ENCODE measurements at places on chromosomes 4 and X.

DNA sequence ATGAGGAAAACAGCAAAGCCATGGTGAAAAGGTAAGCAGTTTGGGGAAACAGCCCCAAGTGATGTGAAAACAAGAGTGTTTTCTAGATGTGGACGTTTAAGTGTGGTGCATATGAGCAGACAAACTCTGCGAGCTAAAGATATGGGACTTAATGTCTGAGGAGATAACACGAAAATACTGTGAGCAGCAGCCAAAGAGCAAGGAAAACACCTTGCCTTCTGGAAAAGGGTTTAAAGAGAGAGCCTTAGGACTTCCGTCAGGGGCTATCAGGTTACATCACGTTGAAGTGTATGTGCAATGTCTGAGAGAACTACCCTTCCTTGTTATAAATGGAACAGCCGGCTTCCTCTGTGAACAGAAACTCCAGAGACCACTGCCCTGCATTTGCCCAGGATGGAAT is 54.2 kb downstream of the LEF1 start:
- DNase-seq: no peak

- DNase-seq: peak; percentile 25
Observed at GRCh38 chr4:81040012-81040659, 9.6 kb downstream of the BMP3 start.

DNA sequence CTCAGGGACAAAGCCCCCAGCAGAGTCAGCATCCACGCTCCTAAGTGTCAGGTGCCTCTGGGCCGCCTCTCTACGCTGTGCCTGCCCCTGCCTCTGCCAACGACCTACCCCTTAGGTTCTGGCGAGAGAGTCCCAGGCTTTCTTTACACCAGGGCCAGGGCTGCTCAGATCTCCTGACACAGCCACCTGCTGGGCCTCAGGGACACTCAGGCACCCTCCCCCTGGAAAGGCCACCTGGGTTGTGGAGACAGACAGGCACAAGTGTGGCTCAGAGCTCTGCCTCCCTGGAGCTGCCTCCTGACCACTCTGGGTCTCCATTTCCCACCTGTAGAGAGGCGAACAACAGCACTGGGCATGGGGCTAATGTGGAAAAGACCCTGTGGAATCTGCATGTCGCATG is 90.0 kb upstream of the ADRA2C start:
- no peak for DNase-seq

DNA sequence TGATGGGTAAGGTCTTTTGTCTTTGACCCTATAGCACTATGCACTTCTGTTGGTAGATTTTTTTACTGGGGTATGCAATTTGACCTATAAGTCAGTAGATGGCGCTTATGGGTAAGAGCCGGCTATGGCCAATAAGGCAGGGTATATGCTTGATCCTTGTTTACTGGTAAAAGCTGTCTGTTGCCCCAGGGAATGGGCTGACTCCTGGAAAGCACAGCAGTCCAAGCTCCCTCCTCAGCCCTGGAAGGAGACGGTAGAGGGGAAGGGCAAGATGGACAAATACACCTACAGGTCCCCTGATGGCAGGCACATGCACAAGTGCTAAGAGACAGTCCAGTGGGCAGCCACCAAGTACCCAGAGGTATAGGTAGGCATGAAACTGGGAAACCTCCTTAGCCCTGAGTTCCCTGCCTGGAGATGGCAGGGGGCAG is 63.7 kb downstream of the ADAMTS3 start:
- DNase-seq: peak; percentile 32

DNA sequence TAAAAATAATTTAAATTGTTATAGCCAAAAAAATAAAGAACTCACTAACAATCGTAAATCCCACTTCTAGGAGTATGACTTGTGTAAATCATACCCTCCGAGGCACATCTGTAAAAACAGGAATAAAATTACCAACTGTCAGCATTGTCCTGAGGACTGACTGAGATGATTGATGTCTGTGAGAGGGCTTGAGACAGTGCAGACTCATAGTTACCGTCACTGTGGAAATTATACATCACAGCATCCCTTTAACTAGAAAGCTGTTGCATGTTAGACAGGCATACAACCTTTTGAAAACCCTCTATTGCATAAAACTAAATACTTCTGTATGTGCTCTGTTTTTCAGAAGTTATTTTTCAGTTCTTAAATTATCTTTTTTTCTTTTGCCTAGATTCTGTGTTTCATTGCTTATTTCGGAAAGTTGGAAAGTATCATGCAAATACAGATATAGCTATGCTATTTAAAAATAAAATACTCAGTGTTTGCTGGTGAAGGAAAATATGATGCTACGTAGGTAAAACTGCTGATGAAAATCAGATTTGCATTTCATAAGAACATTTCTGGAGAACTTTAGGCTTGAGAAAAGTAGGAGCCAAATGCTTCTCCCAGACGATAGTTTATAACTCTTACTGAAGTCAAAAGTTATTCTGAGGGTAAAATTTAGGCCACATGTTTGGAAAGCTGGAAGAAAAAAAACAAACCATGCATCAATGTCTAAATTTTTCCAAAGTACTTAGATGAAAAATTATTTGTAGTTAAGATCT is 13.6 kb upstream of the RBPJ start:
- DNase-seq: no peak

- no peak for DNase-seq
Observed at GRCh38 chr4:144575181-144575580, 70.8 kb upstream of the HHIP start.

DNA sequence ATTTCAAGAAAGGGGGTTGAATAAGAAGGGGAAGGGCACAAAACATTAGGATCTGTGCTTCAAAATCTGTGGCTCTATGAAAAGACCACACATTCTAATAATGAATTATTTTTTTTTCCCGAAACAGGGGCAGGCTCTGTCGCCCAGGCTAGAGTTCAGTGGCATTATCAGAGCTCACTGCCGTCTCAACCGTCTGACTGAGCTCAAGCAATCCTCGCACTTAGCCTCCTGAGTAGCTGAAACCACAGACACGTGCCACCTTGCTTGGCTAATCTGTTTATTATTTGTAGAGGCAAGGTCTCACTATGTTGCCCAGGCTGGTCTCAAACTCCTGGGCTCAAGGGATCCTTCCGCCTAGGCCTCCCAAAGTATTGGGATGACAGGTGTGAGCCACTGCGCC is 33.4 kb downstream of the ACSL1 start:
- no peak for DNase-seq

GRCh38 chr4:30073011-30073710 is 647.0 kb upstream of the PCDH7 start:
- no peak for DNase-seq

GRCh38 chrX:40265936-40266335 is 168.2 kb upstream of the BCOR start:
- no peak for DNase-seq

DNA sequence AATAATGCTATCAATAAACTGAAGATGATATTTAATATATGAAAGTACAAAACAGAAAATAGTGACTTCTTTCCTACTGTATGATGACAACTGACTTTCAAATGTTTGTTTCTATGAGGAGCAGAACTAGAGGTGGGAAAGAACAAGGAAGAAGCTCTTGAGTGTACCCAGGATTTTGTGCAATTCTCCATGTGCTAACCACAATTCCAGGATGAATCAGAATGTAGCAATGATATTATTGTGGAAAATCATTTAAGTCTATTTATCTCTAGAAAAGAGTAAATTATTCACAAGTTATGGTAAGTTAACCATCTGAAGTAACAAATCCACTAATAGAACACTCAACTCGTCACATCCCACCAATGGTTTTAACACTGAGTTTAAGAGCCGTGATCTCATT is 324.1 kb upstream of the EMCN start:
- no peak for DNase-seq

DNA sequence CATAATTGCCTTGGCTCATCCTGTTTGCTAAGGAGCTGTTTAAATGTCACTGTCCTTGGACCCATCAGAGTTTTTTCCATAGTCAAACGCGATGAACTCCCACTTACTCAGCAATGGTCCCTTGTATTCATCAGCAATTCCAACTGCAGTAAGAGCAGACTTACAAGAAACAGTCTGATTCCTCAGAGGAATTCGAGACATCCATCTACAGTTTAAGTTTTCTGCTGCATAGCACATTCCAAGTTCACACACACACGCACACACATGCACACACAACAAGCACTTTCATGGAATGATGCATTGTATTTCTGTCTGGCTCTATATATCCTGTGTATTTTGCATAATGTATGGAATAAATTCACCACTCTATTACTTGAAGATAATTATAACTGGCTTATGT is 32.7 kb upstream of the TMEM150C start:
- no peak for DNase-seq

GRCh38 chr4:3512279-3512678 is 19.9 kb downstream of the LRPAP1 start:
- no peak for DNase-seq

- DNase-seq: no peak
Observed at GRCh38 chrX:49273181-49273727, 3.7 kb downstream of the PPP1R3F start.

DNA sequence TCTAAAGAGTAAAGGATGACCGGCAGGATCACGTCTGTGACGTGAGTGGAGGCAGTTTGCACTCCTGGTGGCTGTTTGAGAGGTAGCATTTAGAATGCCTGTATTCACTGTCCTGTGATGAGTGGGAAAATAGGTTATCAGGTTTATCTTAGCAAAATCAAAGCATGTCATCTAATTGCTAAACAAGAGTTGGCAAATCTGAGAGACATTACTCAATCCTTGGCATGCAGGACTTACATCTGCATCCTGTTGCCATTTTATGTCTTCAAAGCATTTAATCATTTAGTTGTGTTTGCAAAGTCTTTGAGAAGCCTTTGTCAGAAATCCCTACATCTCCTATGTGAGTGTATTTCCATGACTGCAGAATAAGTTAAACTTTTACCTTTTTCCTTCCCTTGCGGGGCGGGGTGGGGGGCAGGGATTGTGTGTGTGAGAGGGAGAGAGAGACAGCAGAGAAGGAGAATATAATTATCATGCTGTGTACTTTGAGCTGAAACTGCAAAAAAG is 41.4 kb upstream of the MSANTD1 start:
- no peak for DNase-seq

DNA sequence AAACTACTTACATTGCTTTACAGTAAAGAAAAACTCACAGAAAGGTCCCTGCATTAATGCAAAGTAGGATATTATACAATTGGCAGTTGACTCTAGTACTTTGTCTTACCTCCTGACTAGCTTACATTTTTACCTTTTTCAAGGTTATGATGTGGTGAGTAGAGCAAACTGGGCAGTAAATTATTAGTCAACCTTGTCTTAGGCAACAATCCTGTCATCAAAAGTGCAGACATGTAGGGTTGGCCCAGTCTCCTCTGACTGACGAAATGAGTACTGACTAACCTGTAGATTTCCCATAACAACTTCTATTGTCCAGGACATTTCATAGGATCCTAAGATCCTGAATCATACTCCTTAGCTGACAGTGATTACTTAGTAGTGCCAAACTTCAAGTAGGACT is 142.0 kb upstream of the NUDT6 start:
- peak; percentile 74 for DNase-seq
